NCI-H187 treated with DMSO at 0.1 percent for 48 hours (cell line): ENCODE measurements at places on chromosomes 2 and 18.

DNA sequence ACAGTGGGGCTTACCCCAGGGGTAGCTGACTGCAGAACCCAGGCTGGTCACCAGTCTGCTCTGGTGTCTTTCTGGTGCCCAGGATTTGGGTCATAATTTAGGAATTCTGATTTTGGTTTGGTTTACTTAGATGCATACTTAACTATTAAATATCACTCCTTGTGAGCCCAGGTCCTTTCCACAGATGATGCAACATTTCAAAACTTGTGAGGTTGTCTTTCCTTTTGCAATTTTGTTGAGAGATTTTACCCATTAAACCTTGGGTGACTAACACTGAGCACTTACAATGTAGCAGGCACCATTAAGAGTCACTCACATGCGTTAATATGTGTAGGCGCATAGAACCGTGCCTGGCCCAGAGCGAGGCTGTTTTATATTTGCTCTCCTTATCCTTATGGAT lies 61.8 kb upstream of the RPL31 start:
- no peak for DNase-seq

- DNase-seq, result no peak
These were observed 441.7 kb upstream of the SOX11 start for GRCh38 chr2:5250482-5250881.

DNA sequence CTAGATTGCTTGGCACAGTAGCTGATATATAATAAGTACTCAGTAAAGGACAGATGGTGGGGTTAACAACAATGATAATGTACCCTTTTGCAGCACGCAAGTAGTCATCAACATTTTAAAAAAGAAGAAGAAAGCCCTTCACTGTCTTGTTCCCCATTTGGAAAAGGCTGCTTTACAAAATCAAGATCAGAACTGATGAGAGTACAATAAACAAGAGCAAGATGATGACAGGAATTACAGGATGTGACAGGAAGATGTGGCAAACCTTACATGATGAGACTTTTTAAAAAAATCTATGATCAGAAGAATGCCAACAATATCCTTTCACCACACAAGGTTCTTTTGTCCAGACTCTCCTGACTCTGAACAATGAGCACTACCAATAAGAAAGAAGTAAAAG lies 9.1 kb downstream of the TYW5 start:
- no peak for DNase-seq

GRCh38 chr2:171568089-171568488 lies 45.8 kb downstream of the CYBRD1 start:
- DNase-seq, result no peak

DNA sequence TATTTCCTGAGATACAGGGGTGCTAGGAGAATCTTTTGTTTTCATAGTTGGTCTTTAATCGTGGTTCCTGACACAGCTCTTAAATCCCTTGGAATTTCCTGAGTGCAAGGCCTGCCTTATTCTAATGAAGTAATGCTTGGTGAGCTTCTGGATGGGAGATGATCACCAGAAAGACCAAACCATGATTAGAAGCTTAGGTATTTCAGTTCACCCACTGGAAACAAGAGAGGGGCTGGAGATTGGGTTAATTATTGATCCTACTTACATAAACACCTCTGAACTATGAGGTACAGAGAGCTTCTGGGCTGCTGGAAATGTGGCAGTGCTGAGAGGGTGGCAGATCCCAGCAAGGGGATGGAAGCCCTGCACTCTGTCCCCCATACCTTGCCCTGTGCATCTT lies 406.8 kb downstream of the THSD7B start:
- no peak for DNase-seq

DNA sequence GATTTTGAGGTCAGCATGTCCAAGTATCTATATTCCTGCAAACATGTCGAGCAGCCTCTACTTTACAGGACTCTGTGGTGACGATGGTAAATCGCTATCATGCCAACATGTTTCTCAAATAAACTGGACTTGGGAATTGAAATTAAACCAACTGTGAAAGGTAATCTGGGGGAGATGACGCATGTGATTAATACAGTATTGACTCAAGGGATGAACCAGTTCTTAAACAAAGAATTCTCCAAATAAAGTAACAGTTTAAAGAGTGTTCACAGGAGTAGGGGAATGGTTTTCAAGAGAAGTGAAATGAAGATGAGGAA lies 54.3 kb downstream of the THUMPD2 start:
- no peak for DNase-seq

DNA sequence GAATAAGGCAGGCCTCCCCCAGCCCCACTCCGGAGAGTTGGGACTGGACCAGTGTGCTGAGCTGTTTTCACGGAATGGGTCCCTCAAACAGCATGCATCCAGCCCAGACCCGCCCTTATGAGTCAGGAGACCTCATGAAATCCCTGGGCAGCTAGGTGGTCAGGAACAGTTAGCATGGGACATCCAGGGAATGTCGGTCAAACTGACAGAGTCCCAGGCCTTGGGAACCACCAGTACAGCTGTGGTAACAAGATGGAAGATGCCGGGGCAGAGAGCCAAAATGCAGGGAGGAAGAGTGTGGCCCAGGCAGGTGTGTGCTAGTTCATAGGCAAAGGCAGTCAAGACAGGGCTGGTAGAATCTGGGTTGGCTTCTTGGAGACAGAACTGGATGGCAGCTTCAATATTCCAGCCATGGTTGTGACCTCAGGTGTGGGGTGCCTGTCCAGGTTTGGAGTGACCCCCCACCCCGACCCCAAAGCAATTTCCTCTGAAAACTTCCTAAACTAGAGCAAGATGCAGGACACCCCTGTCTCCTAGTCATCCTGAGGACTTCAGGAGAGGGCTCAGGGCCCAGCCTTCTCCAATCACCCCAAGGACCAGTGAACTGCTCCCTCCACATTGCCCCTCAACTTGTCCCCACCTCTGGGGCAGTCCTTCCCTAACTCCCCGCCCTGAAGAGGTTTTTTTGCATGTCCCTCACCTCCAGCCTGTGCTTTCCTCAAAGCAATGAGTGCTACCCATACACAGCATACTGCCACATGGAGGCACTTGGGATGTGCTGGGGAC lies 46.5 kb downstream of the KCNIP3 start:
- no peak for DNase-seq

DNA sequence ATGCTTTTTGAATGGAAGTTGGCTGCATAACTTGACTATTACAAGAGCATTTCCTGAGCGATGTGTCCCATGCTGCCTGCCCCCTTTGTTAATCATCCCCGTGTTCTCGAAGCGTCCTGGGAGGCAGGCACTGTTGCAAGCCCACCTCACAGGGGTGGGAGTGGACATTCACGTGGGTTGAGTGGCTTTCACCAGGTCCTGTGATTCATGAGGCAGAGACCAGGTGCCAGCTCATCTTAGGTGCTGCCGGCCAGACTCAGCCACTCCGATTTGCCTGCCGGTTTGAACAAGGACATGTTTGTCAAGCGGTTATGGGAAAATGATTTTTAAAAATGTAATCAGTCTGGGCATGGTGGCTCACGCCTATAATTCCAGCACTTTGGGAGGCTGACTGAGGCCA lies 112.5 kb downstream of the ZNF532 start:
- DNase-seq, result no peak

- no peak for DNase-seq
These were observed 36.2 kb downstream of the ADNP2 start for GRCh38 chr18:80145196-80145804.
